ENCODE measurements at places on chromosomes 6 and 20. TPM values are rescaled to one million over a fixed set of nuclear protein-coding genes. Genes with fewer than 3 reads are reported as not detected.

Gene THEMIS
- total RNA-seq = 0.37 TPM

Gene UST
- 3.4 TPM for total RNA-seq

DNA sequence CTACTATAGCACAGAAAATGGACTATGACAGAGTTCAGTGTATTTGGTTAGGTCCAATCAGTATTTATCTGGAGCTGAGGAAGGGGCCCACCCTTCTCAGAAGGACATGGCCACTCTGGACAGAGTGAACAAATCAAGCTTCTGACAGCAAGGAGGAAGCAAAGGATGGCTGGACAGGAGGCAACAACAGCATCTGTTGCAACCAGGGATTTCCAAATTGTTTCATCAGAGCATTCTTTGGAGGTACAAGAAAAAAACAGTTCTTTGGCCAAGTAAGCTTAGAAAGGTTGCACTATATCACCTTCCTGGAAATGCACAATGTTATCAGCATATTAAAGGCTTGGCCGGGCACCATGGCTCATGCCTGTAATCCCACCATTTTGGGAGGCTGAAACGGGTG lies 118.7 kb upstream of the SLC22A16 start:
- DNase-seq = no peak

- no peak for DNase-seq
Observed at GRCh38 chr6:24692848-24693592, 25.9 kb downstream of the C6orf62 start.

GRCh38 chr6:138824482-138825144 lies 28.7 kb downstream of the ECT2L start:
- no peak for DNase-seq

DNA sequence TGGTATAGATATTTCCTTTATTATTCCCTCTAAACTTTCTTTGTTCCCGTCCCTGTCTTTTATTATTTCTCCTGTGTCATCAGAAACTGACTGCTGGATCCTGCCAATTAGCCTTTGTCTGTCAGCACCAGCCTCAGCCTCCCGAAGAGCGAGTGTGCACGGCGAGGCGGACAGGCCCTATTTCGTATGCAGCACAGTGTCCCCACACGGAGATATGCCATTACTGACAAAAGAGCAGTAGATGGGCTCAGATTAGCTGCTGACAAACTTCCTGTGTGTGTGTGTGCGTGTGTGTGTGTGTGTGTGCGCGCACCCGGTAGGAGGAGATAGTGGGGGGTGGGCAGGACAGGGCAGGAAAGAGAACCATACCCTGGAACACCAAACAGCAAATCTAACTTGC lies 99.5 kb upstream of the ZFP64 start:
- no peak for DNase-seq
